ENCODE measurements at places on chromosomes 5 and 9.

- DNase-seq, result no peak
These were observed 126.9 kb upstream of the ANKRD55 start for GRCh38 chr5:56359809-56360685.

GRCh38 chr9:78304357-78304756, 7.4 kb downstream of the PSAT1 start:
- peak; percentile 46 for DNase-seq

GRCh38 chr5:158720281-158720680, 379.4 kb downstream of the EBF1 start:
- DNase-seq, result no peak

GRCh38 chr9:77901018-77901417, 130.6 kb downstream of the GNAQ start:
- no peak for DNase-seq

- DNase-seq, result no peak
These were observed 9.5 kb downstream of the GRHPR start for GRCh38 chr9:37432020-37432419.

DNA sequence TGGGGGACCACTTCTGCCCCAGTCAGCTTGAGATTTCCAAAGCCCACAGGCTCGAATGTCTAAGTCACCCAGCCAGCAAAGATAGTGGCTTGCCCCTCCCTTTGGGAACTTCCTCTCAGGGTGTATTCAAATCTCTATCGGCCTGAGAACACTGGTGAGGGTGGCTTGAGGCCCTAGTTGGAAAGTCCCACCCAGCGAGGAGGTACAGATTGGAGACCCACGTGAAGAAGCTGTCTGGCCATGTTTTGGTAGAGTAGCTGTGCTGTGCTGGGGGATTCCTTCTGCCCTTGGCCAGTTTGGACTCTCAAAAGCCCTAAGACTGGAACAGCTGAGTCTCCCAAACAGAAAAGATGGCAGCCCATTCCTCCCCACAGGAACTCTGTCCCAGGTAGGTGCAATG, 172.7 kb upstream of the RIOK2 start:
- no peak for DNase-seq

DNA sequence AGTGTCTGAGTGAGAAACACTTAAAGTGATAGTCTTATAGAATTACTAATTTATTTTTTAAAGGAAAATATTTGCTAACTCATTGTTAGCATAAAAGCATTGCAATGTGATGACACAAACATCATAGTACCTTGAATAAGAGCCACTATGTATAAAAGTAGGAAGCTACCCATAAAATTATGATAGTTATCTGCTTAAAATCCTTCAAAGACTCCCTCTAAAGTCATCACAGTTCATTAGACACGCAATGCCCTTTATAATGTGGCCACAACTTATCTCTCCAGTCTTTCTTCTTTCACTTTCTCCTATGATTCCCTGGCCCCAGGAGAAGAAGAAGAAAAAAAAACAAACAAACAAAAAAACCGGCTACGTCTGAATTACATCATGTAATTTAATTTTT, 1144.0 kb upstream of the NUDT12 start:
- no peak for DNase-seq

- DNase-seq, result no peak
These were observed 222.4 kb downstream of the NTRK2 start for GRCh38 chr9:84891924-84892323.

GRCh38 chr5:78509145-78509865, 139.3 kb downstream of the LHFPL2 start:
- peak; percentile 36 for DNase-seq

GRCh38 chr9:130634801-130635200, 29.6 kb upstream of the PRDM12 start:
- no peak for DNase-seq
